ENCODE measurements at places on chromosomes 5 and 9.

DNA sequence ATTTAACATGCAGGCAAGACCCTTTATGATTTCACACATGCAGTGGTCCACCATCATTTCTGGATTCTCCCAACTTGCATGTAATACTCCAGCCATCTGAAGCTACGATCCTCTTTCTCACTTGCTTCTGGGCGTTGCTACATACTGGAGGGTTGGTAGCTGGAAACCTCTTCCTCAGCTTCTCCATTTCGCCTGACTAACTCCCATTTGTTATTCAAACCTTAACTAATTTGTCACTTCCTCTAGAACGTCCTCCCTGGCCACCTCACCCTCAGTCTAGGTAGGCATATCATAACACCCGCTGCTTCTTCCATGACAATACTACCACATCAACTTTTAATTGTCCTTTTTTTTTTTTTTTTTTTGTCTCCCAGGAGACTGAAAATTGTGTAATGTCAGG, 72.6 kb upstream of the EQTN start:
- DNase-seq = no peak

GRCh38 chr9:1876891-1877496, 138.2 kb upstream of the SMARCA2 start:
- DNase-seq = no peak

GRCh38 chr9:86126998-86127972, 27.9 kb upstream of the GOLM1 start:
- DNase-seq = peak; percentile 82

- DNase-seq = no peak
Observed at GRCh38 chr5:81241961-81242648, 9.0 kb downstream of the CKMT2 start.

DNA sequence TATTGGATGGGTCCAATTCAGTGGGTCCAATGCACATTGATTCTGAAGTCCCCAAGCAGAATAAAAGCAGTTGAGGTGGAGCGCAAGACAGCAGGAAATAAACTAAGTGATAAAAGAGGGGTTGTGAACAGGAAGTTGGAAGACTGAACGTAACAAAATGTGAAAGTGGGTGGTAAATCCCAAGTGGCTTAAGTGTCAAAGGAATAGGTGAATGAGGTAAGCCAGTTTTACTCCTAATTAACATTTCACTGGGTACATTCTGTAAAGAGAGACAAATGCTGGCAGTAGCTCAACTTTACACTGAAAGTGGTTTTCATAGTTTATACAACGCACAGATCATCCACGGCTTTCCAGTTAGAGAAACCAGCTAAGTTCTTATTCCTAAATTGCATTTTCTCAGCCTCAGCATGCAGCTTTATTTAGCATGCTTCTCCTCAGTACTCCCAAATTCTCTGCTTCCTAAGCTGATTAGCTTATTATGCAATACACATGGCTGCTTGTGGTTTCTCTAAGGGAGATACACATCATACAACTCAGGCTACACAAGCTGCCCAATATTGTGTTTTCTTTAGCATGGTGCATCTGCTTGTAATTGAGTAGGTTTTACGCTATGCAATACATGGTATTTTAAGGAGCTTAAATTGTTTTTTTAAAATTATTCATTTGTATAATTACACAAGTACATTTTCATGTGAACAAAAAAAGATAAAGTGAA, 34.2 kb upstream of the HSD17B4 start:
- DNase-seq = no peak

DNA sequence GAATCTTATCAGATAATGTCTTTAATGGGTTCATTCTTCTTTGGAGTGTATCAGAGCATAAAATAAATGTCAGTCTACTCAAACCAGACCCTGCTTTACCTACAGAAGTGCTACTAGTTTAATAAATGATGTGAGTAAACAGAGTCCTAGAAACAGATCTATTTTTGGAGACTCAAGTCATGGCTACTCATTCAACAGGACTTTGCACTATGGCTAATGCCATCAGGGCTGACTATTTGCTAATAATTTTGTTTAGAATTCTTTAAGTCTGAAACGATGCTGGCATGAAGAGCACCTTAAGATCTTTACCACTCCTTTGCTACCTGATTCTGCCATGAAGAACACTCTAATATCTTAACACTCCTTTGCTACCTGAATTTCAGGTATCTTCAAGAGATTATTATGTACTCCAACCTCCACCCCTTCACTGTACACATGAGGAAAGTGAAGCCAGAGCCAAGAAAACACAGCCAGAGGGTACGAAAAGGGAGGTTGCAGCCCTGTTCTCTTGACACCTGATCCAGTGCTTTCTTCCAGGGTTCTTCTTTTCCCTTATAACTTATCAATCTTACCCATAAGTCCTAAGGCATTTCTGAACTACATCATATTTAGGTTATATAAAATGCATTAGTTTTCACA, 62.4 kb downstream of the ZNF608 start:
- DNase-seq = no peak

DNA sequence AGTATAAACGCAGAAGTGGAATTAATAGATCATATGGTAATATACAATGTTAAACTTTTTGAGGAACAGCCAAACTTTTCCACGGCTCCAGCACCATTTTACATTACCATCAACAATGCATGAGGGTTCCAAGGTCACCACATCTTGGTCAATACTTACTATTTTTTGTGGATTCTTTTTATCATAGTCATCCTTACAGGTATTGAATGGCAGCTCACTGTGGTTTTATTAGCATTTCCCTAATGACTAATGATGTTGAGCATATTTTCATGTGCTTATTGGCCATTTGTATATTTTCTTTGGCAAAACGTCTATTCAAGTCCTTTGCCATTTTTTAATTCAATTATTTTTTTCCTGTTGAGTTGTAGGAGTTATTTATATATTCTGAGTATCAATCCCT, 14.1 kb upstream of the RAPGEF6 start:
- DNase-seq = no peak

DNA sequence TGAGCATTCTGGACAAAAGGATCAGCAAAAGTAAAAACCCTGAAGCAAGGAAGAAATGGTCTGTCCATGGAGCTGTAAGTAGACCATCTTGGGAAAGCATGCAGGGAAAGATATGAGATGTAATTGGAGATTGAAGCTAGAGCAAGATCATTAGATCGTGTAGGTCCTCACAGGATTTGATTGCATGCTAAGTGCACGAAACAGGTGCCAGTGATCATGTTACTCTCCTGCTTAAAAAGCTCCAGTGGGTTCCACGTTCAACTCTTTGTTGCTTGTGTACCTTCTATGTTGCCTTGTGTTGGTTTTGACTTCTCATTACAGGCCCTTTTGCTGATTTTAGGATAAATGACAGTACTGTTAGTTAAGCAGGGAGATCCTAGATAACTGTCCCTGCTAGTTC, 442.0 kb downstream of the DMRT2 start:
- no peak for DNase-seq

GRCh38 chr9:135103931-135104639, 16.6 kb downstream of the OLFM1 start:
- DNase-seq = no peak

GRCh38 chr9:120436983-120437475, 142.9 kb downstream of the CDK5RAP2 start:
- no peak for DNase-seq

Data from NCI-H526 (cell line).